ENCODE measurements at places on chromosomes 6 and 20. TPM values are rescaled to one million over a fixed set of nuclear protein-coding genes. Genes with fewer than 3 reads are reported as not detected.

GRCh38 chr6:87487555-87487954 lies 14.8 kb downstream of the SLC35A1 start:
- DNase-seq, result peak; percentile 2

DNA sequence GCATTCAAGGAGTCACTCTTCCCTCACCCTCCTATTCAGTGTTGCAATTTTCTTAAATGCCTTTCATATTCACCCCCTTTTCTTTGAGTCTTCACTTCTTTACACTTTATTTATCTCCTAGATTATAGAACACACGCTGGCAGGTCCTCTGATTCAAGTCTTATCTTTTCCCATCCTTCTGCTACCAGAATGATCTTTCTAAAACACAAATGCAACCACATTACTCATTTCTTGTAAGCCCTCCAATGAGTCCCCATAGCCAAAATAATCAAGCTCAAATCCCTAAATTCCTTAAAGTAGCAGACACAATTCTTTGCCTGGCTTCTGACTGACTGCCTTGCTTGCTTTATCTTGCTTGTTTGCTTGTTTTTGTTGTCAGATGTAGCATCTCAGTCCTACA lies 920.0 kb downstream of the TFAP2A start:
- DNase-seq, result peak; percentile 87

DNA sequence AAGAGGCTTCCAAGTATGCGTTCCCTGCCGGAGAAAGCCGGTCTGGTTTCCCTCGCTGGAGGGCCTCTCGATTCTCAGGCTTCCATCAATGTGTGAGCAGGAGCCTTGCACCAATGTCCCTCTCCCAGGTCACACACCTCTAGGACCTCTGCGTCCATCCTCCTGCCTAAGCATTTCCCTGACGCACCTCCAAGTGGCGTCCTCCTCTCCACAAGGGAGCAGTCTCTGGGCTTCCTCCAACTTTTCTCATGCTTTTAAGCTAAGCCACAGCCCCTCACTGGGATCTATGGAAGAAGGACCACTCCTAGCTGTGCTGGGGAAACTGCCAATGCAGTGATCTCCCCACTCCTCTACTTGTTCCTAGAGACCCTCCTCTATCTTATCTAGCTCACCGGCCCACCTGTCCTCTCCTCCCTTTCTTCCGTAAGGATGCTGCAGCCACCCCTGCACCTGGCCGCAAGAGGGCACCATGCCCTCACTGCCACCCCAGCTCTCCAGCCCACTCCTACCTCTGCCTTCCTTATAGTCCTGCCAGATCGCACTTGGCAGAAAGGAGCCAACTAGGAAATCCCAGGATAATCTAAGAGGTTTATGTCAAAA lies 258.7 kb downstream of the LRFN2 start:
- no peak for DNase-seq

GRCh38 chr6:32752580-32752979 lies 10.8 kb downstream of the HLA-DQB2 start:
- DNase-seq, result no peak

- DNase-seq, result no peak
Observed at GRCh38 chr20:10111139-10111958, 76.6 kb downstream of the ANKEF1 start.

GRCh38 chr6:52116605-52116948 lies 29.2 kb upstream of the PKHD1 start:
- no peak for DNase-seq

DNA sequence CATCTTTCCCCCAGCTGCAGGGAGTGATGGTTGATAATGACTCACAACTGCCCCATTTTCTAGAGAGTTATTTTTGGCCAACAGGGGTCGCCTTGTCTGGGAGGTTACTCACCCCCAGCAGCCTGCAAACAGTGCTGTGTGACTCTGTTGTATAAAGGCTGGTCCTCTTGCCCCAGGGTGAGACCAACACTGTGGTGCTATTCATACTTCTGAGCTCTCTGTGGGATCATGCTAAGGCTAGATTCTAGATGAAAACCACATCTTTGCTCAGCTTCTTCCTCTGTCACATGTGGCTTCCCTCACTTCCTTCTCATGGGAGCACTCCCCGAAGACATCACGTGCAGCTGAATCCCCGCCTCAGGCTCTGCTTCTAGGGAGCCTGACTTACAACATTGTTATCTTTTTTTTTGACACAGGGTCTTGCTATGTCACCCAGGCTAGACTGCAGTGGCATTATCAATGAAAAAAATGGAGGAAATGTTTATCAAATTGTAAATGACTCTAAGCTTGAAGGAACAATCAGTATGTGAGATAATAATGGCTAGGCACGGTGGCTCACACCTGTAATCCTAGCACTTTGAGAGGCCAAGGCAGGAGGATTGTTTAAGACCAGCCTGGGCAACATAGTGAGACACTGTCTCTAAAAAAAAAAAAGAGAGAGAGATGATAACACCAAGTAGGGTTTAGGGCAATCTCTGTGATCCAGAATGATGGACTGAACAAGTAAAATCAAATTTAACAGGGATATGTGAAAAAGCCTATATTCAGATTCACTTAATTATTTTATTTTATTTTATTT lies 55.7 kb upstream of the SLC23A2 start:
- DNase-seq, result peak; percentile 26

- DNase-seq, result no peak
Observed at GRCh38 chr6:21033084-21033483, 498.8 kb downstream of the CDKAL1 start.

- no peak for DNase-seq
Observed at GRCh38 chr20:57124800-57125517, 141.5 kb downstream of the BMP7 start.

DNA sequence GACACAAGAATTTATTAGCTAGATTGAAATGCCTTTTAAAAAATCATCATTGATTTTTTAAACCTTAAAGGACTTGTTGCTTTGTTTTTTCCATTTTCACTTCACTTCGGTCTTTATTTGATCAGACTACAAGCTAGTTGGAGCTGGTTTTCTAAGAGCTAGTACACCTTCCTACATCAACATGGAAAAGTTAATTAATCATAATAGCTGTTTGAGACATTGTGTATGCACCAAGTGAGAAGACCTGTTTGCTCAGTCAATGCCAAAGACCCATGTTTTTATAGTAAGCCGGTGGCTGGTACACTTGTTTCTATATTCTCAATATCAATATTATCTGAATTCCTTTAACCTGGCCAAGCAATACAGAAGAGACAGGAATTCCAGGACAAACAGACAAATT lies 310.2 kb upstream of the SGK1 start:
- DNase-seq, result no peak

DNA sequence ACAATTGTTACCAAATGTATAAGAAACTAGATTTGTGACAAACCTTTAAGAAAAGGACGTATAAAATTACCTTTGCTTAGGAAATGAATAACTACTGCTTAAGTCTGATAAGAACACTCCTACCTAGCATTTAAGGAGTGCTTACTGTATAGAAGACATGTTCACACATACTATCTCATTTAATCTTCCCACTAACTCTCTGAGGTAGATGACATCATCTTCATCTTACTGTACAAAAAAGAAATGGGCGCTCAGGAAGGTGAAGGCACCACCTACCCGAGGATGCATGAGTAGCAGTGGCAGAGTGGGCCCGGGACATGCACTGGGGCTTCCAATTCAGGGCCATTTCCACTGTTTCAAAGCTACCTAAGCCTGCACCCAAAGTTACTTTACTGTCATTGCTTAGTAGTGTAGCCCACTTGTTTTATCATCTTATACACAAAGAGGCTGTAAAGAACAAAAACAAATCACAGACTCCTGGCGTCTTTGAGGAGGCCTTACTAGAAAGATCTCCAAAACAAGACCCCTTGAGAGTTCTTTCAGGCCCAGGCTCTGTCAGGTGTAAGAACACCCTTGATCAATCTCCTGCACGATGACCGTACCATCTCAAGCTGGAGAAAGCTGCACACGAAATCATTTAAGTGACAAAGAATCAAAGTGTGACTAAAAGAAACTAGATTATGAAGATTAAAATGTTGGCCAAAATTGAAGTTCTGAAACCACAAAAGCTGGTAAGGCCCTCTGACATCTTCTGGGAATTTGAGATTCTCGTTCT lies 128.0 kb downstream of the INSM1 start:
- no peak for DNase-seq

GRCh38 chr6:152893187-152893586 lies 89.7 kb downstream of the FBXO5 start:
- DNase-seq, result no peak

DNA sequence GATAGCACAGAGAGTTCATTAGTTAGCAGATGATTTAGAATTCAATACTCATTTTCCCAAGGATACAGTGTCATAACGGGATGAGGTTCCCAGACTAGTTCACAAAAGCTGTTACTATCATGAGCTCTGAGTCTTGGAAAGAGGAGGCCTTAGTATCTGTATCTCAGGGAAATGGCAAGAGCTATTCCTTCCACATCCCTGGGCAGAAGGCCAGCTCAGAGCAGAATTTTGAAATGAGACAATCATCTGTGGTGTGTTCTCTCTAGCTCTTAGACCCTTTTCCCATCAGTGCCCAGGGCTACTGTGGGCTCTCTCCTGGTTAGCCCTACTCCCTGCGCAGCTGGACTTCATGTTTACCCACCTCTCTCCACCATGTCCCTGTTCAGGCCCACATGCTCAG lies 64.5 kb downstream of the JAG1 start:
- peak; percentile 75 for DNase-seq

- DNase-seq, result no peak
Observed at GRCh38 chr6:42599558-42599957, 35.7 kb downstream of the UBR2 start.

DNA sequence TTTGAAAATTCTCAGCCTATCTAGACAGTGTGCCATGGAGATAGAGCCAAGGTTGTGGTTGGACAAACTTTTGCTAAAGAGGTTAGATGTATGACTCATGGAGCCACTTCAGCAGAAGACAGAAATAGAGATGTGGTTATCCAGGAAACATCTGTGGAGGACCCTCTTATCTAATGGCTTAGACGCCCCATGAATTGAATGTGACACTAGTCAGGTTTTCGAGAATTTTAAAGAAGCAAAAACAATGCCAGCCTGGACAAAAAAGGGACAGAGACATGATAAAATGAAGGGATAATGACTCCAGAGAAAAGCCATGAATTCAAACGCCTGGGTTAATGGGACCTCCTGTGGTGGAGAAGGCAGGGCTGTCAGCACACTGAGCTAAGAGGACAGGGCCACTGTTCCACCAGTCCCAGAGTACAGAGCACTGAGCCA lies 280.5 kb downstream of the CLVS2 start:
- no peak for DNase-seq

DNA sequence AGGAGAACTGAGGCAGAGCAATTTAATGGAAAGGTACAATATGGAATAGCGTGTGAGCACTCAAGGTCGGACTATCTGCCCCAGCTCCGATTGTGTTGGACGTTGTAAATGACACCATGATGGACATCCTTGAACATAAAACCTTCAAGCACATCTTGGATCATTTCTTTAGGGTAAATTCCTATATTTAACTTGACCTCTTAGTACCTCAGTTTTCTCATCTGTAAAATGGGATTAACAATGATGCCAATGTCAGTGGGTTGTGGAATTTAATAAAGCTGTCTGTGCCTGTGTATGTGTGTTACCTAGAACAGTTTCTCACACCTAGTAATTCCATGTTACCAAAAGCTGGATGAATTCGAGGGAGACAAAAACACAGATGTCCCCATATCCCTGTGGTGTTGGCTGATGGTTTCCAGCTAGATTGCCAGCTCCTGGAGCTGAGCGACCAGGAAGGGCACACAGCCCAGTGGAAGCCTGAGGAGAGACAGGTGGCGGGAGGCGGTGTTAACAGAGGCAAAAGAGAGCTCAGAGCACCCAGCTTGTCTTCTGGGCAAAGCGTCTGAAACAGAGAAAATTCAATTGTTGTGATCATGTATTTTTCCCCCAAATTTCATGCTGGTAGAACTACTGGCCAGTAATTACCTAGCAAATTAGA lies 32.6 kb downstream of the MDFI start:
- no peak for DNase-seq

- DNase-seq, result no peak
Observed at GRCh38 chr6:170434821-170435155, 118.3 kb downstream of the PSMB1 start.

GRCh38 chr6:170174771-170175643 lies 115.9 kb downstream of the DLL1 start:
- no peak for DNase-seq

DNA sequence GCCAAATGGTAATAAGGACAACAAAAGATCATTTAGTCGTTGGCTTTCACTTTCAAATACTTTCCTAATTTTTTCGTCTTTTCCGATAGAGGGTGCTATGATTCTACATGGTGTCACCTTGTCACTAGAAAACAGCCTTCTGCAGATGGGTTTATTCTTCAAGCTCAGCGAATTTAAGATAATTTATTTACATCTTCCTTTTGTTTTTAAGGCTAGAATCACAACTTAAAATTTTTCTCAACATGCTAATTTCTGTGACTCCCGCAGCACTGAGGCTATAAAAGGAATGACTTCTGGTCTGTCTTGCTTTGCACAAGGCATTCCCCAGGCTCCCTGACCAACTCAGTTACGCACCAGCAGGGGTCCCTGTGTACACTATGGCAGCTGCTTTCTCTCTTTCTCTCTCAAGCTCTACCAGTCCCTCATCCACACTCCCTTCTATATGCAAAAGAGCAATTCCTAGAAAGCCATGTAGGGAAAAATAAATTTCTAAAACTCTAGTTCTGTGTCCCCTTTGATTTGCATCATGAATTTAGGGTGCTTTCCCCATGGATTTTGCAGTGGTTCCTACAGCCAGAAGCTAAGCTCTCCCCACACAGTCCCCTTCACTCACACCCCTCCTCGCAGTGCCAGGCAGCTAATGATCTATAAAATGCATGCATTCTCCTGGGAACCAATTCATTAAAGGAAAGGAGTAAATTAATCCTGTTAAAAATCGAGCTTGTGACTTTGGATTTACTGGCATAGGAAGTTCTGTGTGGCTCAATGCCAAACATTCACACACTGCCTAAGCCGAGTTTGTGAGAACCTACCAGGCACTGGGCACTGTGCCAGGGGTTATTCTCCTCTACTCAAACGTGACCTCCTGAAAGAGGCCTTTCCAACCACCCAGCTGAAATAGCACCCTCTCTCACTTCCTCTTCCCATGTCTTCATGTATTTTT lies 74.5 kb downstream of the DCDC2 start:
- DNase-seq, result peak; percentile 81

SLC16A10 gene
- total RNA-seq, result not detected

TRIM31 gene
- total RNA-seq, result not detected

CMTR1 gene
- total RNA-seq, result 44.8 TPM

ZSCAN16 gene
- 5.9 TPM for total RNA-seq

NT5E gene
- 257 TPM for total RNA-seq

C6orf163 gene
- total RNA-seq, result 1.8 TPM

FOXF2 gene
- total RNA-seq, result 29.3 TPM

BTBD3 gene
- total RNA-seq, result 47.4 TPM

HNF4A gene
- not detected for total RNA-seq

LGSN gene
- under 0.01 TPM for total RNA-seq

BPIFA1 gene
- total RNA-seq, result not detected

DDX43 gene
- 3.1 TPM for total RNA-seq

REM1 gene
- not detected for total RNA-seq

ANGPT4 gene
- under 0.01 TPM for total RNA-seq
